ENCODE measurements at places on chromosomes 7 and 10.

- DNase-seq, result no peak
These were observed 744.2 kb downstream of the GRID1 start for GRCh38 chr10:85622425-85622824.

DNA sequence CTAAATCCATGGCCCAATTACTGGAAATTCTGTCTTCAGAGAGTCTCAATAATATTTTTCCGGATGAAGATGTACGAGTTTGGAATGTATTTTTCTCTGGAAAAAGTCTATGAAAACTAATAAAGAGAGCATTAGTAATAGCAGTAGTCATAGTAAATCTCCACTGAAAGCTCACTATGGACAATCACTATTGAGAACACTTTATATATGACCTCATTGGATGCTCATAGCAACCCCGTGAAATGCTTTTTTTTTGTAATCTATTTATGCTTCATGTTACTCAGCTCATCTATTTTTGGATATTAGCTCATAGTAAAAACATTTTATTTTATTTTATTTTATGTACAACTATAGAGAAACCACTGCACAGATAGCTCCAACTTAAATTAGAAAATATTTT, 94.3 kb upstream of the MYO3A start:
- DNase-seq, result no peak

DNA sequence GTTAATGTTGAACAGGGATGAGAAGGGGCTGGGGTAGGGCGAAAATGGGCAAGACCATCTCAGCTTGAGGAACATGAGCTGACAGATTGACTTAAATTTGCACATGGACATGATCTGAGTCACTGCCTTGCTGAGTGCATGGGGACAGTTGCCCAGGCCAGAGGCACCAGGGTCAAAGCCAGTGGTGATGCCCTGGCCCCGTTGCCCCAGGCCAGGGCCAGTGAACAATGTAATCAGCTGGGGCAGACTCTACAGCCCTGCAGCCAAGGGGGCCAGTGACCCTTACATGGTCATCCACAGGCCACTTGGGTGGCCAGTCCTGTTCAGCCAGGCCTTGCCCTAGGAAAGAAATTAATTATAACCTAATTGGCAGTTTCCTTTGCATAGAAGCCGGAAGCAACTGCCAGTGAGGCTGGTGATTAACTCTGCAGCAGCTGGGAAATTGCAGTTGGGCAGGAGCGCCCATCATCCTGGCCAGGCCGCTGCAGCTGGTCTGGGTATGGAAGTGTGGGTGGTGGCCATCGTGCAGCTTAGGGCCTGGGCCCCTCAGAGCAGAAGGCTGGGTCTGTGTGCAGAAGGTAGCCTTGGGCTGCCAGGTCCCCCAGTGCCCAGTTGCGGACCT, 9.6 kb downstream of the RET start:
- no peak for DNase-seq

- DNase-seq, result no peak
These were observed 50.7 kb upstream of the CABCOCO1 start for GRCh38 chr10:61612009-61612408.

- DNase-seq, result no peak
These were observed 45.0 kb upstream of the TSPAN13 start for GRCh38 chr7:16708511-16708910.

GRCh38 chr7:157973971-157974677, 613.5 kb downstream of the PTPRN2 start:
- DNase-seq, result no peak

- no peak for DNase-seq
These were observed 142.7 kb downstream of the TNS3 start for GRCh38 chr7:47439181-47439667.

DNA sequence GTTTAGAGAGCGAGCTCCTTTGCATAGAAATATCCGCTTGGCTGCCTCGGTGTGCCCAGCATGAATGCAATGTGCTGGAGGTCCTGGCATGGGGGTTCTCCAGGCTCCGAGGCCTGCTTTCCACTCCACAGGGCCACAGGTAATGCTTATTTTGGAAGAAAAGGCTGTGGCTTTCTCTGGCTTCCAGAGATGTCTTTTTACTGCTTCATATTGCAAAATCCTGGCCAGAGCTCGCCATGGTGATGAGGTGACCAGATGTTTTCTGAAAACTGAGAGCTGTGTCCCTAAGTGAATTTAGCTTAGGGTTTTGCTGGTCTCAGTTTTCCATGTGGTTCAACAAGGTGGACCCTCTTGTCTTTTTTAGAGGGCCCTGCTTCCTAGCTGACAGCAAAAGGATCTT, 65.2 kb downstream of the BMPER start:
- no peak for DNase-seq

DNA sequence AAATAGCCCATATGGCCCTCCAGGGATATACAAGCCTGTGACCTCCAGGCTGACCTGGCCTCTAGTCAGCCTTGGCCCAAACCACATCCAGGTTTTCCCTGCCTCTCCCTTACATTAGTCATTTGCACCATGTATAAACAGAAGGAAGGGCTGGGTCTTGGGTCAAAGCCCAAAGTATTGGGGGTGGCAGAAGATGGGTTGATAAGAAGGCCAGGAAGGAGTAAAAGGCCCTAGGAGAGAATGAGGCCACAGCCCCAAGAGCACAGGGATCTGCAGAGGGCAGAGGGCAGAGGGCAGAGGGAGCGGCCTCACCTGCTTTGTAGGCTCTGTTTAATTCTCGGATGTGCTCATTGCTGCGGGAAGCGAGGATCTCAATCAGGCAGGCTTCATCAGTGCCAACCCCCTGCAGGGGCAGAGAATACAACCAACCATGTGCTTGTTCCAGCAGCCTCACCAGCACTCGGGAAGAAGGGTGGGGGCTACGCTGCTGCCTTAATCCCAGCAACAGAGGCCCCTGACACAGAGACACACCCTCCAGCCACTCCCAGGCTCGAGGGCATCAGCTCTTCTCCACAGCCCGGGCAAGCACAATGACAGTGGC, 31.3 kb downstream of the PLAC9 start:
- DNase-seq, result no peak

GRCh38 chr7:141190495-141190894, 116.6 kb downstream of the TMEM178B start:
- DNase-seq, result no peak

DNA sequence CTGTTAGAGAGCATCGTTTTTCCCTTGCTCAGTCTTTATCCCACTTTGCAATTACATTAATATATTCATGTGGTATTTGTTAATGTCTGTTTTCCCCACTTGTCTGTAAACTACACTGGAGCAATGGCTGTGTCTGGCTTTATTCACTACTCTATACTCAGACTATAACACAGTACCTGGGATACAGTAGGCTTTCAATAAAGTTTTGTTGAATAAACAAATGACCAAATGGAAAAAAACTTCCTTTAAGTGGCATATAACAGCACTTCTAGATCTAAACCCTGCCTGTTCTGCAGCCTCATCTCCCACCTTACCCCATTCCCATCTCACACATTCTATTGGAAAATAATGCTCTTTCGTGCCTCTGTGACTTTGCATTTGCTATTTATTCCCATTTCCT, 57.3 kb upstream of the SPOCK2 start:
- DNase-seq, result no peak

DNA sequence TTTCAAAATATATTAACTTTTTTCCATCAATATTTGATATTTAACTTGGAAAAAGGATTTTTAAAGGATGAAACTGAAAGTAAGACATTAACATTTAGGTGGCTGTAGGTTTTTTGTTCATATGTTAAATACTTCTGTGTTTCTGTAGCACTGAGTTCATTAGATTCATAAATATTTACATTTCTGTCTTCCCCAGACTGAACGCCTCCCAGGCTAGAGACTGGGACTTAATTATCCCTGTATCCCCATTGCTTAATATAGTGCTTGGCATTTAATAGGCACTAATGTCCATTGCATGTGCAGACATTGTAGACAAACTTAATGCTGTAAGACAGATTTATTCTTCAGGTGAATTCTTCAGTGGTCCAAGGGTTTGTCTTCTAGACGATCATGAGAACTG, 7.4 kb downstream of the PTPN12 start:
- no peak for DNase-seq

- no peak for DNase-seq
These were observed 1.0 kb downstream of the PDE1C start for GRCh38 chr7:32069116-32069650.

DNA sequence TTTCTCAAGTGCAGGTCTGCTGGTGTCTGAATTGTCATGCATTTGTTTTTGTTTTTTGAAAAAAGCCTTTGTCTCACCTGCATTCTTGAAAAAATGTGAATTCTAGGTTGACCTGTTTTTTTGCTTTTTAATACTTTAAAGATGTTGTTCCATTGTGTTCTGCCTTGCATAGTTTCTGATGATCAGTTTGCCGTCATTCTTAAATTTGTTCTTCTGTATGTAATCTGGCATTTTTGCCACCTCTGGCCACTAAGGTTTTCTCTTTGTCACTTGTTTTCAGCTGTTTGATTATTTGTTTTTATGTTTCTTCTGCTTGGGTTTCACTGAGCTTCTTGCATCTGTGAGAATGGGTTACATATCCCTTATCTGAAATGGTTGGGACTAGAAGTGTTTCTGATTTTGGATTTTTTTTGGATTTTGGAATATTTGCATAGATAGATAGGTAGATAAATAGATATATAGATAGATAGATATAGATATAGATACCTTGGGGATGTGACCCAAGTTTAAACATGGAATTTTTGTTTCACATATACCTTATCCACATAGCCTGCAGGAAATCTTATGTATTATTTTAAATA, 16.5 kb downstream of the MGMT start:
- no peak for DNase-seq

DNA sequence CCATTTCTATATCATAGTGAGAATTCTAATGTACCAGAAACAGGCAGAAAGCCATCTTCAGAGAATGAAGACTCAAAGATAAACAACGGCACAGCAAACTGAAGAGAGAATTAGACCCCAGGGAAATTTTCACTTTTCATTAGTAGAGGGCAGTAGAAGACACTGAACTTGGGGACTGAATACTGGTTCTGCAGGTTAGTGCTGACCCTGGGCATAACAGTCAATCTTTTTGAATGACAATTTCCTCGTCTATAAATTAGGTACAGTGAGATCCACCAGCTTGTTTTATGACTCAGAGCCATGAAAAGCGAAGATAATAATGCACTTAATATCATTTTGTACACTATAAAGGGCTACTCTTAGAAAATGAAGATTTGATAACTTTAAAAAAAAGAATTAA, 13.7 kb downstream of the FKBP14 start:
- DNase-seq, result no peak

GRCh38 chr7:92648067-92648466, 57.9 kb upstream of the FAM133B start:
- DNase-seq, result no peak

- DNase-seq, result no peak
These were observed 45.0 kb upstream of the STK17A start for GRCh38 chr7:43537765-43538403.

DNA sequence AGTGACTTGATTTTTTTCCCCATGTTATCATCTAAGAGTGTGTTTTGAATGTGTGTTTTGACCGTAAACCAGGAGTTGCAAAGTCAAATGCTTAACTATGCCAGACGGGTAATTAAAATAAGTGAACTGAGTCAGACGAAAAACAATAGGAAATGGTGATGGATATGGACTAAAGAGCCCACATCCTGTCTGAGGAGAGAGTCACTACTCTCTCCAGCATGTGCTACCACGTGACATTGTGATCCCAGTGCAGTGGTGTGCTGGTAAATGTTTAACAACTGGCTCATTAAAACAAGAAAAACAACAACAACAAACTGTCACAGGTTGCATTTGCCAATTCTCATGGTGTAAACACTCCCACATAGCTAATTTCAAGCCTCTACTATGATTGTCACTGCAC, 164.3 kb downstream of the SUGCT start:
- DNase-seq, result peak; percentile 10

Data from activated CD4-positive, alpha-beta T cell treated with anti-CD3 and anti-CD28 coated beads for 36 hours (primary cell).